Activated T-helper 2 cell treated with anti-CD3 and anti-CD28 coated beads, Interferon-gamma antibody, Interleukin-2, Interleukin-4, amounts not matched to agents 10 μg/mL and 5 μg/mL and 100 μg/mL, durations not matched to agents 14 hours and 24 hours and 36 hours (primary cell): ENCODE measurements at places on chromosomes 1 and 21.

DNA sequence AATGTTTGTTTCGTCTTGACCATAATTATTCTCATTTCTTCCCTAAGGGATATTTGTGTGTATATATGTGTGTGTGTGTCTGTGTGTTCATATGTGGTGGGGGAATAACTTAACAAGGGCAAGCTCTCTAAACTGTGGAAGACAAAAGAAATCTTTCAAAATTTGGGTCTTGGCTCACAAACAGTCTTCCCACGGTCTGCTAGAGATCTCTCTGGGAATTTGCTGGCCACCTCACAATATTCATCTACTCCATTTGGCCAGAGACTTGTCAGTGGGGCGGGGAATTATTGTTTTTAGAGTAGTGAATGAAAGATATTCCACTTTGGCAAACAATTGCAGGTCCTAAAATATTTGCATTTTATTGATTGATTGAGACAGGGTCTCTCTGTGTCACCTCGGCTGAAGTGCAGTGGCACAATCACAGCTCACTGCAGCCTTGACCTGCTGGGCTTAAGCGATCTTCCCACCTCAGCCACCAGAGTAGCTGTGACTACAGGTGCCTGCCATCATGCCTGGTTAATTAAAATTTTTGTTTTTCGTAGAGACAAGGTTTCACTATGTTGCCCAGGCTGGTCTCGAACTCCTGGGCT lies 8.0 kb upstream of the EIF2B3 start:
- H3K27me3 ChIP-seq = peaks cover 8% of the 10 kb centered on the region
- no peak overlapping the region for H3K4me3 ChIP-seq
- DNase-seq = no peak
- H3K36me3 ChIP-seq = no peaks in the 10 kb centered on the region

DNA sequence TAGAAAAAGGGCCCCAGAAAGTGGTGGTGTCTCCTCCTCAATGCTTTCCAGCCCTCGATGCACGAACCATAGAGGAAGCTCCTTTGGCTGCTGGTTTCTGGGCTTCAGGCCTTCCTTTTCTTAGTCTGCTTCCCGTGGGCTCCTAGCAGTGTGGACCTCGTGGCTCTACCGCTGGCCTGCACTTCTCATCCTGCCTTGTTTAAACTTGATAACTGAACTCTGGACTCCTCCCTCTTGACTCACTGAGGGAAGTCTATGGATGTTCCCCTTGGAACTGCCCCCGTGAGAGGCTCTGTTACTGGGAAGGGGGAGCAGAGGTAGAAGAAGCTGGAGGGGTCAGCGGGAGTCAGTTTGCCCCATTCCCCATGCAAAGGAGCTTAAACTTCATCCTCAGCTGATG lies 75.3 kb upstream of the WDR26 start:
- H3K27me3 ChIP-seq = no peaks in the 10 kb centered on the region
- H3K4me3 ChIP-seq = no peak overlapping the region
- DNase-seq = no peak
- H3K36me3 ChIP-seq = no peaks in the 10 kb centered on the region
- H3K4me1 ChIP-seq = peaks cover 22% of the 10 kb centered on the region
- H3K27ac ChIP-seq = no peak overlapping the region

- H3K27me3 ChIP-seq = no peaks in the 10 kb centered on the region
- H3K4me3 ChIP-seq = no peak overlapping the region
- peaks cover 4% of the 10 kb centered on the region for H3K4me1 ChIP-seq
- no peak for DNase-seq
These were observed 69.9 kb downstream of the OBSCN start for GRCh38 chr1:228277491-228278431.

DNA sequence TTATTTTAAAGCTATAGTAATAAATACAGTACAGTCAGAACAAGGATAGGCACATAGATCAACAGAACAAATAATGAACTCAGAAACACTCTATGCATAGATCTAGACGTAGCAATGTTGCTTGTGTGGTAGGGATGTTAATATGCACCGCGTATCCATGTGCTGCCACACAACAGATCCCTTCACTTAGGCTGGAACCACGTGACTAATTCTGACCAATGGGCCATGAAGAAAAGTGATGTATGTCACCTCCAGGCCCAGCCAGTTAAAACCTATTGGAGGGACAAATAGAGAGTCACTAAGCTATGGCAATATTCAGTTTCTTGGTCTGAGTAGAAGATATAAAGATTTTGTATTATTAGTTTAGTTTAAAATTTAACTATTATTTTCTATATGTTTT lies 91.4 kb downstream of the ADAMTS1 start:
- no peak overlapping the region for H3K27ac ChIP-seq
- H3K4me3 ChIP-seq = no peak overlapping the region
- no peaks in the 10 kb centered on the region for H3K36me3 ChIP-seq

DNA sequence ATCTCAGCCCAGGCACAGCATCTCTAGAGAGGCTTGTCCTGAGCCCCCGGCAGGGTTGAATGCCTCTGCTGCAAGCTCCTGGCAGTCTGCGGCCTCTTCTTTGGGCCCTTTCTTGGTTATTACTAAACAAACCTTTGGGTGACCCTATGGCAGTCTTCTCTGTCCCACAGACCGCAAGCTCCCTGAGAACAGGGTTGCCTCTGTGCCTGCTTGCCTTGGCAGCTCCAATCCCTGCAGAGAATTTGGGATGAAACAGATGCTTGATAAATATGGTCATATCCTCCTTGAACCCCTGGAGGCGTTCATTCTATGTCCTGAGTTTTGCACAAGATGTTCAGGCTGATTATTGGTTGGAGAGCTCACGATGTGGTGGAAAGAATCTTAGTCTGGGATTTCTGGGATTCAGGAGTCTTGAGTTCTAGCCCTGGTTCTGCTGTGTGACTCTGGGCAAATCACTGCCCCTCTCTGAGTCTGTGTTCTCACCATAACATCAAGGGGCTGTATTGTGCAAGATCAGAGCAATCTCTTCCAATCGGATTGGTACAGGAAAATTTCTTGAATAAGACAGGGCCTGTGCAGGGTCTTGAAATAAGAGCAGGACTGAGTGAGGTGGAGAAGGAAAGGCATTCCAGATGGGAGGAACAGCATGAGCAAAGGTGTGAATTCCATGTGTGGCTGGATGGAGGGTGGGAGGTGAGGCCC lies 49.6 kb downstream of the EDN2 start:
- H3K4me1 ChIP-seq = no peaks in the 10 kb centered on the region
- DNase-seq = no peak
- H3K36me3 ChIP-seq = no peaks in the 10 kb centered on the region
- peaks cover 9% of the 10 kb centered on the region for H3K27me3 ChIP-seq
- no peak overlapping the region for H3K27ac ChIP-seq
- no peak overlapping the region for H3K4me3 ChIP-seq

- peaks cover 60% of the 10 kb centered on the region for H3K4me1 ChIP-seq
- H3K27me3 ChIP-seq = no peaks in the 10 kb centered on the region
- H3K36me3 ChIP-seq = peaks cover 18% of the 10 kb centered on the region
- H3K27ac ChIP-seq = peak overlapping the region; percentile 38
These were observed 66.1 kb downstream of the SKI start for GRCh38 chr1:2294033-2294724.
